ENCODE measurements at places on chromosomes 3 and 15.

DNA sequence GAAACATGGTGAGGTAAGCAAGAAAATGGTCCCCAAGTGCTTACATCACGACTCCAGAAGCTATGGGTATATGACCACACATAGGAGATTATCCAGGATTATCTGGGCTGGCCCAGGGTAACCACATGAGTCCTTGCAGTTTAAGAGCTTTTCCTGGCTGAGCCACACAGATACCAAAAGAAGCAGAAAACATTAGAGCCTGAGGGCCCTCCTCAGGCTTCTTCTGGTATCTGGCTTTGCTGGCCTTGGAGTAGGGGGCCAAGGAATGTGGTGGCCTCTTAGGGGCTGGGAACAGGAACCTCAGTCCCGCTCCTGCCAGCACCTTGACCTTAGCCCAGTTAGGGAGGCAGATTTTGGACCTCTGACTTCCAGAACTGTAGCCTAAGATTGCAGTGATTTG lies 259.1 kb downstream of the KCNMB2 start:
- no peak for DNase-seq

- no peak for DNase-seq
Observed at GRCh38 chr15:65208647-65209046, 2.6 kb downstream of the CILP start.

GRCh38 chr3:66615643-66616301 lies 115.0 kb upstream of the LRIG1 start:
- DNase-seq, result no peak

GRCh38 chr3:14235912-14236295 lies 57.3 kb downstream of the LSM3 start:
- DNase-seq, result no peak

DNA sequence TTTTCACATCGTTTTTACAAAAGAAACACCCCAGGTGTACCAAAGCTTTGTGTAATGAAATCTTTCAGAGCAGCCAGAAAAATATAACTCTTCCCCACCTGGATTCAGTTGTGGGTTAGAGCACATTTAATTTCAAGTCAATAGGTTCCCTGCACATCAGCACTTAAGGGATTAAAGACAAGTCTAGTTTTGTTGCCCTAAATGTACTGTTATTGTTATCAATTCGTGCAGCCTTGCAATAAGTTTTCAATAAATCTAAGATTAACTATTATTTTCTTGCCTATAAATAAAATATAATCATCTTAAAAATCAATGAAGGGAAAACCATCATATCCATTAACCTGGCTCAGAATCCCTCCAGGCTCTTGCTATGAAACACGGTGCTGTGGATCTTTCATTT lies 172.5 kb upstream of the CDIN1 start:
- DNase-seq, result no peak

DNA sequence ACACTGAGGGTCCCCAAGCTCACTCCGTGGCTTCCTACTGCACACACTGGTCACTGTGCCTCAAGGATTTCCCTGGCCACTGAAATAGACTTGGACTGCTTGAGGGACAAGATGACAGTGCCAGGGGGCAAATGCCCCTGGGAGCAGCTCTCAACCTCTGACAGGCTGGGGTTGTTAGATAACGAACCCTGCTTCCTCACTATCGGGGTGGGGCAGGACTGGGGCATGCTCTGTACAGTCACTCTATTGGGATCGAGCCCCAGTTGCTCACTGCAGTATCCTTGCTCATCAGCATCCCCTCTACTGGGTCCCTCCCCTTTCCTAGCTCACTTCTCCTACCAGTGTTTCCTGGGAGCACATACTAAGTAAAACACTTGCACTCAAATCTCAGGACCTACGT lies 610.8 kb downstream of the NTRK3 start:
- no peak for DNase-seq

- DNase-seq, result no peak
Observed at GRCh38 chr3:40129981-40130380, 179.5 kb upstream of the EIF1B start.

GRCh38 chr15:85489773-85490493 lies 109.5 kb downstream of the AKAP13 start:
- no peak for DNase-seq

- no peak for DNase-seq
Observed at GRCh38 chr15:62941699-62942098, 100.8 kb upstream of the TPM1 start.

- no peak for DNase-seq
Observed at GRCh38 chr3:134457376-134458074, 28.3 kb downstream of the ANAPC13 start.

DNA sequence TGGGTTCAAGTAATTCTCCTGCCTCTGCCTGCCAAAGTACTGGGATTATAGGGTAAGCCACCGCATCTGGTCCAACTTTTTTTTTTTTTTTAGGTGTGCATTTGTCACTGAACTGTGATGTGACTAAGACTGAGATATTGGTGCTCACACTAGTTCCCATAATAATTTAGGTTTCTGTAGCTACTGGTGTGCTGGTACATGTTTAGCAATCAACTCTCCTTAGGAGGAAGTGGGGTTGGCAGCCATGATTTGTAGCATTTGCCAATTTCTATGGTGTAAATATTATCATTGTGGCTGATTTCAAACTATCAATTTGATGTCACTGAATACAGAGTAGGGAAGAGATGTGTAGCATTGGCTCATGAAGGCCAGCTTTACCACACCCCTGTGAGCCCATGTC lies 372.7 kb downstream of the EDEM1 start:
- no peak for DNase-seq

DNA sequence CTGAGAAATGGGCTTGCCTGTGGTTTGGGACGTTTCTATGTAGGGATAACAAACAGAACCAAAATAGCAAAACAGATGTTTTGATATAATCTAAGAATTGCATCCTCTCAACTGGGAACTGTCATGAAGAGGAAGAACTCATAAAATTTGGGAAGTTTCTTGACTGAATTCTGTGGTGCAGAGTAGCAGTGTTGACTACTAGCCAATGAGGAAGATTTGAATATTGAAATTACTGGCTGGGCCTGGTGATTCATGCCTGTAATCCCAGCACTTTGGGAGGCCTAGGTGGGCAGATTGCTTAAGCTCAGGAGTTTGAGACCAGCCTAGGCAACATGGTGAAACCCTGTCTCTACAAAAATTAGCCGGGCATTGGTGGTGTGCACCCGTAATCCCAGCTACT lies 42.2 kb downstream of the ZNF609 start:
- no peak for DNase-seq

GRCh38 chr3:139629033-139629432 lies 48.7 kb downstream of the NMNAT3 start:
- DNase-seq, result no peak

- peak; percentile 83 for DNase-seq
Observed at GRCh38 chr3:58332575-58333188, at the start of gene PXK. TSS of gene PXK (plus strand) at chr3:58332892. CDS start at chr3:58332989, 97 bp downstream.

DNA sequence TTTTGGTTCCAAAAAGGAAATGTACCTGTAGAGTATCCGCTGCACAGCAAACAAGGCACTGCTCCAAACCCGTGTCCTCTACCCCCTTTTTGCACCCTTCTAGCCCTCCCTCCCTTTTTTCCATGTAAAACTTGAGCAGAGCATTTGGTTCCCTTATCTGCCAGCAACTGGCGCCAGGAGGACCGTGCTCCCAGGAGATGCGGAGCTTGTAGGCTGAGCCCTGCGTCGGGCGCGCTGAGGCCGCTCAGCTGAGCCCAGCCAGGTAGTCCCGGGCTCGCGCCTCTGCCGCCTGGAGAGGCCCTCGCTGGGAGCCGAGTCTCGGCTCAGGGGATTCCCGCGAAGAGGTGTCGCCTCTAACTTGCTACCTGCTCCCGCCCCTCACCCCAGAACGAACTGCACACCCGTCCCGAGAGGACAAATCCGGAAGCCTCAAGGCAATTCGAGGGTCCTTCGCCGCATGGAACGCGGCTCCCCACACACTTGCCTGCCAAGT lies 575 bp downstream of the TRPM7 start:
- peak; percentile 57 for DNase-seq

DNA sequence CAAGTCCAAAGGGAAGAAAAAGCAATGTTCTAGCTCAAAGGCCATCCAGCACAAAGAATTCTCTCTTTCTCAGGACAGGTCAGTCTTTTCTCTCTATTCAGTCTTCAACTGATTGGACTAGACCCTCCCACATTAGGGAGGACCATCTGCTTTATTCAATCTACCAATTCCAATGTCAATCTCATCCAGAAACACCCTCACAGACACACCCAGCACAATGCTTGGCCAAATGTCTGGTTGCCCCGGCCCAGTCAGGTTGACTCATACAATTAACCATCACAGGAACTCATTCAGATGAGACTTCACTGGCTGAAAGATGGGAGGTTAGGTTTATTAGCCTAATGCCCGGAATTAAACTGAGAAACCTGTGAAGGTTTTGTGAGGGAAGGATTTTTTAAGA lies 32.4 kb downstream of the ACAN start:
- DNase-seq, result no peak

GRCh38 chr3:186141790-186142189 lies 32.9 kb upstream of the ETV5 start:
- DNase-seq, result no peak

- DNase-seq, result no peak
Observed at GRCh38 chr3:50423543-50423942, 64.2 kb upstream of the TMEM115 start.

GRCh38 chr3:67109651-67110204 lies 111.6 kb downstream of the KBTBD8 start:
- DNase-seq, result peak; percentile 39

DNA sequence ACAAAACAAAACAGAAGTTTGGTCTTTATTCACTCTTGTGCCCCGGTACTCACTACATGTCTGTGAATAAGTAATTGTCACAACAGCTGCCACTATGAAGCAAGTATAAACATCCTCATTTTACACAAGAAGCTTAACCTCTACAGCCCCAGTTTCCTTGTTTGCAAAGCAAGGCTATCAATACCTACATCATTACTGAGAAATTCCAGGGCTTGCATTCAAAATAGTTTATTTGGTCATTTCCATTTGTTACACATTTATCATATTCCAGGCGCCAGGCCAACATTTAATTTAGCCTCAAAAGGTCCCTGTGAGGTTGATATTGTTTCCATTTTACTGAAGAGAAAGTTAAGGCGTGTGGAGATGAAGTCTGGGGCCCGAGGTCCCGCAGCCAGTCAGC lies 161.4 kb upstream of the LRTM1 start:
- no peak for DNase-seq

- no peak for DNase-seq
Observed at GRCh38 chr3:44482721-44483120, 5.3 kb upstream of the ZNF445 start.

GRCh38 chr3:46778101-46778500 lies 60.4 kb upstream of the PRSS50 start:
- no peak for DNase-seq

- no peak for DNase-seq
Observed at GRCh38 chr3:145951441-145951840, 209.5 kb downstream of the PLOD2 start.

DNA sequence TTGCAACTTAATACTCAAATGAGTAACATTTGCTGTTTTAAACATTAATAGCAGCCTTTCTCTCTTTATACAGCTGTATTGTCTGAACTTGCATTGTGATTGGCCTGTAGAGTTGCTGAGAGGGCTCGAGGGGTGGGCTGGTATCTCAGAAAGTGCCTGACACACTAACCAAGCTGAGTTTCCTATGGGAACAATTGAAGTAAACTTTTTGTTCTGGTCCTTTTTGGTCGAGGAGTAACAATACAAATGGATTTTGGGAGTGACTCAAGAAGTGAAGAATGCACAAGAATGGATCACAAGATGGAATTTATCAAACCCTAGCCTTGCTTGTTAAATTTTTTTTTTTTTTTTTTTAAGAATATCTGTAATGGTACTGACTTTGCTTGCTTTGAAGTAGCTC lies 40.3 kb downstream of the CTNNB1 start:
- no peak for DNase-seq

GRCh38 chr15:57655809-57656208 lies 50.7 kb upstream of the POLR2M start:
- DNase-seq, result no peak

GRCh38 chr3:32888739-32889138 lies 62.7 kb upstream of the CCR4 start:
- no peak for DNase-seq

DNA sequence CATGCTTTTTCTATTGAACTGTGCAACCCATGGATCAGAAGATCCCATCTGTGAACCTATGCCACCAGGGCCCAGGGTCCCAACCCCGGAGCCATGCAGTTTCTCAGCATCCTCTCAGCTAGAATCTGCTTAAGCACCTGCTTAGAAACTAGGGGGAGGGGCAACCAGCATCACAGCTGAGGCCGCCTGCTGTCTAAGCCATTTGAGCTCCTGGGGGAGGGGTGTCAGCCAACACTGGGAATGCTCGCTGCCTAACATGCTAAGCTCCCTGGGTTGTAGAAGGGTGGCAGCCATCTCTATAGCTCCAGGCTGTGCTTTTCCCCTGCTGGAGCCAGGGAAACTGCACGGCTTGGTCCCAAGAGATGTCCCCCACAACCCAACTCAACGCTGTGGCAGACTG lies 322.8 kb downstream of the EDEM1 start:
- no peak for DNase-seq

- DNase-seq, result no peak
Observed at GRCh38 chr3:134314588-134315285, 59.5 kb downstream of the AMOTL2 start.

- DNase-seq, result no peak
Observed at GRCh38 chr3:53224026-53224425, 31.8 kb downstream of the TKT start.

DNA sequence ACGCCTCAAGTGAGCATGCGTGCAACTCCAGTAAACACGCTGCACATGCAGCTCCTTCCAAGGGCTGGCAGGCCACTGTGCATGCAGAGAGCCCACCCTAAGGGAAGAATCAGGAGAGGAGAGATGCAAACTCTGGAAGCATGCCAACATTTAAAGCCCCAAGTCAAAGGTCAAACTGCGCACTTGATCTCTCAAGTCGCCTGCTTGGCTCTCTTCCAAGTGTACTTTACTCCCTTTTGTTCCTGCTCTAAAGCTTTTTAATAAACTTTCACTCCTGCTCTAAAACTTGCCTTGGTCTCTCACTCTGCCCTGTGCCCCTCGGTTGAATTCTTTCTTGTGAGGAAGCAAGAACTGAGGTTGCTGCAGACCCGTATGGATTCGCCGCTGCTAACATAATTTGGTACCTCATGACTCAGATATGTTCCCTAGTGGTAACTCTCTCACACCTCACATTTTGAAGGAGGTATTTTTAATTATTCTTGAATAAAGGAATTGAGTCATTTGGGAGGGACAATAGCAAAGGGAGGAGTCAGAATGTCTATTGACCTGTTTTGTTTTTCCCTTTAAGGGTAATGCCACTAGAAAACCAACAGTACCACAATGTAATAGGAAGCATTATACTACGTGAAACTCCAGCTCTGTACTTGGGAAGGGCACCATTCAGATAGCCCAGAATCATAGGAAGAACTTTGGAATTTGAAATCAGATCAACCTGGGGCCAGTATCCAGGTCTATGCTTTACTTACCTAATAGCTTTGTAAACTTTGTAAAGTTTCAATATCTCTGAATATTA lies 19.6 kb upstream of the DGKG start:
- DNase-seq, result no peak

DNA sequence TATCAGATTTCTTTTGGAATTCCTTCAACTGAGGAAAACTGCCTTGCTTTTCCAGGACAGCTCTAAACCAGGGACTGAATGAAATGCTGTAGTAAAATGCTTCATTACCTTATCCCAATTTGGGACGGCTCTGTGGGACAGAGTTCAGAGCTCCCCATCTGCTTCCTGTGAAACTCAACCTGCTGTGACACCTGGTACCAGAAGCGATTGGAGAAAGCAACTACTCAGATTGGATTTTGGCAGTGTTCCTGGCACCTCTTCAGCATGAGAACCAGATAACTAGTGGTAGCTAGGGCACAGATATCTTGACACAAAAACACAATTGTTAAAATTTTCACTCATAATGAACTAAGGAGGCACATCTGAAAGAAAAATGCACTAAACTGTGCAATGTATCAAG lies 539.1 kb downstream of the SI start:
- DNase-seq, result no peak

Data from occipital lobe (tissue), 3 donors.